HT-29 (cell line): ENCODE measurements at places on chromosomes 7 and 10.

DNA sequence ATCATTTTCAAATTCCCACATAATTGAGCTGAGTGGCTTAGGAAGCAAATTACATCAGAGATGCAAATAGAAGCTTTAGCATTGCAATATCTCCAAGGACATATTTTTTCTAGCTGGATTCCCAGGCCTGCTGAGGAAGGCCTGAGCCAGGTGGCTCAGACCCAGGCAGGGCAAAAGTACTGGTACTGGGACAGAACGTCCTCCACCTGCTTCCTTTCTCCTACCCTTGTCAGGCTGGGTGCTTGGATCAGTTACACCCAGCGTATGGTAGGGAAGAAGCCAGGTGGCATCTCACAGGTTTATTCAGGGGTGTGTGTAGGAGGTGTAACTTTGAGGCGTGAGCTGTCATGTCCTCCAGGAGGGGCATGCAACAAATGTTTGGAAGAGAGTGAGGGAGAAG, 3.0 kb upstream of the PANK1 start:
- DNase-seq, result no peak

DNA sequence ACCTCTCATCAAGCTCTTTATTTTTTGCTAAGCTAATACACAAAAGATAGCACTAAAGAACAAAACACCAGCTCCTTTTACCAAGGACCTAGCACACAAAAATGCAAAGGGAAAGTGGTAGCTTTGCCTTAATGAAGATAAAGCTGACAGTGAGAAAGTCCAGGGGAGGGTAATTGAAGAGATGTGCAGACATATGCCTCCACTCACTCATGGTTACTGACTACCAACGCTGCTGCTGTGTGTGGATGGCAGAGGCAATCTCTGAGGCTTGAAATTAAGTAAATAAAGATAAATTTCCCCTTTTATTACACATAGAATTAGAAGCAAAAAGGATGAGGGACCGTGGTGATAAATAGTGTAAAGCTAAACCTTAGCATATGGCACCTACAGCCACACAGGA, 87.0 kb downstream of the HGF start:
- no peak for DNase-seq

- DNase-seq, result no peak
These were observed 246.5 kb downstream of the COBL start for GRCh38 chr7:51070151-51070550.

DNA sequence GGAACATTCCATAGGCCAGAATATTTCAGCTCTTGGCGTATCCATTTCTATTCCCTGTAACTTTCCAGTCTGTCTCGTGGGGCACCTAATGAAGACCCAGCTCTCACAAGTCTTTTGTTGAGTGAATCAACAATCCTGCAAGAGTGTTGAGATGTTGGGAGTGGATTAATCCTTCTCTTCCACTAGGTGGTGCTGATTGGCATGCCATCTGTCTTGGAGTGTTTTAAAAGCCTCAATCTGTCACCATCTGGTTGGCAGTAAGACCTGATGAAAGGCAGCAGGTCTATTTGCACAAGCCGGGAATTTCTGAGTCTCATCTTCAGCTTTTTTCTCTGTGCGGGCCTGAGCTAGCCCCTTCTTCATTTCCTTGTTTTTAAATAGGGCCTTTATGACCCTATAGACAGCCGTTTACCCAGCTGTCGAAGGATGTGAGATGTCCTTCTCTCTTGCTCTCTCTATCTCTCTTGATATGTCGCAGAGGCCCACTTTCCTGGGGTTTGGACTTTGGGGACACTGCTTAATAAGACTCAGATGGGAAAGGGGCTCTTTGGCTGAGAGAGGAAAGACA, 180.5 kb downstream of the ZNF365 start:
- peak; percentile 38 for DNase-seq

DNA sequence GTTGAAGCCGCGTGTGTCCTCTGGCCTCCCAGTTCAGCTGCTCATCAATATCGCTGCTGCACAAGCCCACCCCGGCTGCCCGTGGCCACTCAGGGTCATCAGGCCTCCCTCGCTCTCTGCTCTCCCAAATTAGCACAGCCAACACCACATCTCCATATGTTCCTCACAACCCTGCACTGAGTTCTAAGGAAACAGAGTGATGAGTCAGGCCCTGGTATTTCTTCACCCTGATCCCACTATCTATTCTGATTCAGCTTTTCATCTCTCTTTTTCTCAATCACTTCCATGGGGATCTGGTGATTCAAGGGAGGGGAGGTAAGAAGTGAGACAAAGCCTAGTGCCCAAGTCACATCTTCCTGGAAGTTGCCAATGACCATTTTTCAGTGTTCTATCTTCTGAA, 23.8 kb downstream of the CYTH3 start:
- no peak for DNase-seq

DNA sequence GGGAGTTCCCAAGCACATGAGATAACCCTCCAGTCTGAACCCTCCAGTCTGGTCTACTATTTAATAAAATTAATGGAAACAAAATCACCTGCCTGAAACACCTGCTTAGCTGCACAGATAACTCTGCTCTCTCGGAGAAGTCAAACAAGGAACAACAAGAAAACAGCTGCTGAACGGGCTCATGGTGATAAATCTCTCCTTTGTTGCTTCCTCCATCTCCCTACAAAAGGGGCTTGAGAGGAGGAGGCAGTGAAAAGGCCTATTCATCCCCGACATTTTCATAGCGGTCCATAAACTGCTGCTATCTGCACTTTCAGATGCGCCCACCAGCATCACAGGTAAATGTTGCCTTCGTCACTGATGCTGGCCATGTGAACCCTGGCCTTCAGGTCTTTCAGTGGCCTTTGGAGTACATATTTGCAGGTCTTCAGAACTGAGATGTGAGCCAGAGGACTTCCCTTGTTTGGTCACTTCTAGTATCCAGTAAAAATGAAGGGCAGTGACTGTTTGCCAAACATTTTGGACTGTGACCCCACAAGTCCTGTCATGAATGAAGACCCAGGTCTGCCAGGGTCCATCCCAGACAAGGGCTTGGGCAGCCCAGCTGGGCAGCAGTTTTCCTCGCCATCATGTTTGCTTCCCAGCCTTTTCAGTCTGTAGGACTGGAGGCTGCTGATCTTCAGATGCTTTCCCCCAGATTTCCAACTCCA, 15.9 kb downstream of the FKBP6 start:
- DNase-seq, result no peak

DNA sequence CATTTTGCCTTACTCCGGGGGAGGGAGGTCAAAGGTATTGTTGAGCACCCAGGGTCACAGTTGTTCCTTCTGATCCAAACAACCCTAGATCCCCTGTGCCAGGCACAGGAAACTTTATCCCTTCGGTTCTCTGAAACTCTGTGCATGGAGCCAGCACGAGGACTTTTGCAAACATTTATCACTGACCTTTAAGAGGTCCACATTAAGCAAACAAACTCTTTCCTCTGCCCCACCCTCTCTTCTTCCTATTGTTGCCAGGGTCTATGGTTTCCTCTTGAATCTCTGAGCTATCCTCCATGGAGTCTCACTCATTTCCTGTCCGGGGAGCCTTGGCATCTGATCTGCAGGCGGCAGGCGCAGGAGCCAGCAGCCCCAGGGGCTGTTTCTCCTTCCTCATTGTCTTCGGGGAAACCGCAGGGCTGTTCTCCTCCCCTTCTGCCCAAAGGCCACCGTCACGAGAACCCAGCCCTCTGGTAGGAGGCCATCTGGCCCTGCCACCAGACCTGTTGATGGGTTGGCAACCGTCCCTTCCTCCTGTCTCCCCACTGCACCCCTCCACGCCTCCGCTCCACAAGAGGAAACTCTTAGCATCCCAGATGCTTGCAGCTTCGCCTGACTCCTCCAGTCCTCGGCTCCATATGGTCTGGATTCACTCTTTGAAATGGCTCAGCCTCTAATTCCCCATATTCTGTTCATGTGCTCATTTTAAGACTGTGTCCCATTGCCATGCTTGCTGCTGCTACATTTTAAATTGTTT, 327.3 kb upstream of the NRP1 start:
- DNase-seq, result peak; percentile 42

DNA sequence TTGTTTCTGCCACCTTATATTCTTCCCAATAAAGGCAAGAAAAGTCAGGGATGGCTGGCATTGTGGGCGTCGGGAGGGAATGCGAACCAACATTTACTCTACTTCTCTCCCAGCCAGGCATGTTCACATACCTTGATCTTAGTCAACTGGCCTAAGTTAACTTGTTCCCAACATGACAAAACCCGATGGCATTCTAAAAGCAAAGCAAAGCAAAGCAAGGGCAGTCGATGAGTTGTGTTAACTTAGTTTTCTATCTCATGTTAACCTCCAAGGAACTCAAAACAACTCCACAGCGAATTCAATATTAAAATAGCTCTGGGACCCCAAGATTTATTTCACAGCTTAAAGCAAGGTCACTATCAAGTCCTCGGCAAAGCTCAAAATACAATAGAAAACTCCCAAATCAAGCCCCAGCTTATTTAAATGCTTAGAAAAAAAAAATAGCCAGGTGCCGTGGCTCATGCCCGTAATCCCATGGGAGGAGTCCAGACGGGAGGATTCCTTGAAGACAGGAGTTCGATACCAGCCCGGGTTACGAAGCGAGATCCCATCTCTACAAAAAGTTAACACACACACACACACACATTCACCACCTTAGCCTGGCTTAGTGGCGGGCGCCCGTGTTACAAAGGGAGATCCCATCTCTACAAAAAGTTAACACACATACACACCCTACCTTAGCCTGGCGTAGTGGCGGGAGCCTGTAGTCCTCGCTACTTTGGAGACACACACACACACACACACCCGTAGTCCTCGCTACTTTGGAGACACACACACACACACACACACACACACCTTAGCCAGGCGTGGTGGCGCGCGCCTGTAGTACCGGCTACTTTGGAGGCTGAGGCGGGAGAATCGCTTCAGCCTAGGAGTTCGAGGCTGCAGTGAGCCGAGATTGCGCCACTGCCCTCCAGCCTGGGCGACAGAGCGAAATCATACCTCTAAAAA, 901 bp upstream of the CCNY start:
- DNase-seq, result peak; percentile 40

- DNase-seq, result no peak
These were observed 349.6 kb downstream of the DNAJB6 start for GRCh38 chr7:157686285-157686894.

GRCh38 chr7:121244120-121244870, 84.5 kb upstream of the WNT16 start:
- no peak for DNase-seq

GRCh38 chr10:22702348-22702747, 12.0 kb downstream of the PIP4K2A start:
- DNase-seq, result no peak

- DNase-seq, result no peak
These were observed 104.3 kb downstream of the AHR start for GRCh38 chr7:17402628-17403278.

DNA sequence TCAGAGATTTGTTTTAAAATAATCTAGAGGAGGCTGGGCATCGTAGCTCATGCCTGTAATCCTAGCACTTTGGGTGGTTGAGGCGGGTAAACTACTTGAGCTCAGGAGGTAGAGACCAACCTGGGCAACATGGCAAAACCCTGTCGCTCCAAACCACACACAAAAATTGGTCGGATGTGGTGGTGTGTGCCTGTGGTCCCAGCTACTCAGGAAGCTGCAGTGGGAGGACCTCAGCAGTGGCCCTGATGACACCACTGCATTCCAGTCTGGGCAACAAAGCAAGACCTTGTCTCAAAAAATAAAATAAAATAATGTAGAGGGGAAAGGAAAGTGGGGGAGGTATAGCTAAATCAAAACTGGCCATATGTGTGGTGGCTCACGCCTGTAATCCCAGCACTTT, 13.9 kb upstream of the PPP3CB start:
- DNase-seq, result no peak

DNA sequence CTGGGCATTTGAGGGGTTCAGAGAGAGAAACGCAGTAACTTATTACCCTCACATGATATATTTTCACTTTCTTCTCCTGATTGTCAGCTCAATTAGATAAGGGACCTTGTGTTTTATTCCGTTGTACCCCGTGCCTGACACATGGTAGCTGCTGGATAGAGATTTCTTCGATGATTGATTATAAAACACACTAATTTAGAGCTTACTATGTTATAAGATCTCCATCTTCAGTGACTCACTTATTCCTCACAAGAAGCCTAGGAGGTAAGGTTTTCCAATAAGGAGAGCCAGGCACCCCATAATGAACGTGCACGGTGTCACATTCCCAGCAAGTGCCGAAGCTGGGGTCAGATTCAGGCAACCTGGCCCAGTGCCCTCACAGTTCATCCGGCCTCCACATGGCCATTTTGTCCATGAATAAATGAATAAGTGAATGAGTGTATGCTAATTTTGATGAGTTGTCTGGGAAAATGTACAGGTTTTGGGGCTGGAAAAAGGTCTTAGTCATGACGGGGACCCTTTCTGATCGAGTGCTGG, 138.1 kb upstream of the CDCA7L start:
- DNase-seq, result peak; percentile 32

- no peak for DNase-seq
These were observed 922 bp downstream of the CXCL12 start for GRCh38 chr10:44383749-44384600.

DNA sequence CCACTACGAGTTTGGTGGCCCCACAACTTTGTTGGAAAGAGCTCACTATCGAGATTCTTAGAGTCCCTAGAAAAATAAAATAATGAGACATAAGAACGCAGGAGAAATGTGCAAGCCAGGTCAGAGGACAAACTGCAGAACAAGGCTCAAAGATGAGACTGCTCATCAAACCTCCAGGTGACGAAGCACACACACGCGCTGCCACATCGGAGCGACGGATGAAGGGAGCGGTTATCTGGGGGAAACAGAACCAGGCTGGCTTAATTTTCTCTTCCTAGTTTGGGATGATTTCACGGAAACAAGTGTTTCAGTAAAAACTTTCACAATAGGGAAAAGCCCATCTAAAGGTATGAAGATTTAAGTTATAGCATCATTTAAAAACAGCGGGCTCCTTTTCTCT, 231.3 kb downstream of the SFMBT2 start:
- no peak for DNase-seq
